Foreskin melanocyte (primary cell): ENCODE measurements at places on chromosomes 13 and 19.

GRCh38 chr13:58573743-58574142 lies 942.2 kb downstream of the PCDH17 start:
- DNase-seq = no peak

DNA sequence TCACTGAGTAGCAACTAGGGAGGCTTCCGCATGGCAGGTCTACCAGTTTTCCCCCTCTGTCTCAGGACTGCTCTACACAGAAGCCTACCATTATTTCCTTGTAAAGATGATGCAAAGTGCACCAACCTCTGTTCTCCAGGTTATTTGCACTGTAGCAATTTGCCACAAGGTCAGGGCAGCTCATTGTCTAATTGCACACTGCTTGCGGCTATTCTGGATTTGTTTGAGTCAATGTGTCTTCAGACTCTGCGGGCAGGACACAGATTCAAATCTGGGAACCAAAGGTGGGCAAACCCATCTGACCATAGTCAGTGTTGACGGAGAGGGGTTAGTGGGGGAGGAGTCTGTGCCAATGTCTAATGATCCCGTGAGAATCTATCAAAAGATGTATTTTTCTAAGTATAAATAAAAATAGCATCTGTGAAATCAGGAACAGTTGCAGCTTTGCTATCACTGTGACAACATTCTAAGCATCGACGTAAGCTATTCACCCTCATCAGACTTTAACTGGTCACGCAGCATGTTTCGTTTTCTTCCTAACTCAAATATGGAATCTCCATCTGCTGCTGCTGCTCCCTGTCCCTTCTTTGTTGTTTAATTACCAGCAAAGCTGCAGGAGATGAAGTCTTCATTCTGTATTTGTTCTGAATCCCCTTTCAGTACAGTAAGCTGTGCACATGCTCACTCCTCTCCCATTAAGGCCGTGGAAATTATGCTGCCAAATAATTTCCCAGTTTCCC lies 26.4 kb downstream of the CYSLTR2 start:
- peak; percentile 99 for DNase-seq

DNA sequence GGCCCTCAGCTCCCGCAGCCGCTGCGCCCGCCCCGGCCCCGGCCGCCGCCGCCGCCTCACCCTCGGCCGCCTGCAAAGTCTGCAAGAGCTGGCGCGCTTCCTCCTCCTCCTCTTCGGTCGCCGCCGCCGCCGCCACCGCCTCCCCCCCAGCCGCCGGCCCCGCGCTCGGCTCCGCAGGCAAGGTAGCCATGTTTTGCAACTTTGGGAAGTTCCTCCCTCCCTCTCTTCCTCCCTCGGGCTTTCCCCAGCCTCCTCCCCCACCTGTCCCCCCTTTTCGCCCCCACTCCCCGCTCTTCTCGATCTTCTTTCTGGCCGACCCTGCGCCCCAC lies 433 bp downstream of the SIX5 start:
- no peak for DNase-seq

- no peak for DNase-seq
Observed at GRCh38 chr13:22189176-22190048, 518.5 kb downstream of the FGF9 start.

DNA sequence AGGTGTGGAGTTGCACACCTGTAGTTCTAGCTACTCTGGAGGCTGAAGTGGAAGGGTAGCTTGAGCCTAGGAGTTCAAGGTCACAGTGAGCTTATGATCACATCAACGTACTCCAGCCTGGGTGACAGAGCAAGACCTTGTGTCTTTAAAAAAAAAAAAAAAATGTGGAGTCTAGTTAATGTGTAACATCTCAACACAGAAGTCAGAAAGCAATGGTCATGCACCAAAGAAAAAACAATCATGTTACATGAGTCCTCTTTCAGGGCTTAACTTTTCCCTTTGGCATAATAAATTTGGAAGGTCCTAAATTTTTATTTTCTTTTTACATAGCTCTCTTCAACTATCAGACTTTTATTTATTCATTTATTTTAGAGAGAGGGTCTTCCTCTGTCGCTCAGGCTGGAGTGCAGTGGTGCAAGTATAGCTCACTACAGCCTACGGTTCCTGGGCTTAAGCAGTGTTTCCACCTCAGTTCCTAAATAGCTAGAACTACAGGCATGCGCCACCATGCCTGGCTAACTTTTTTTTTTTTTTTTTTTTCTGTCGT lies 22.3 kb downstream of the SETDB2 start:
- no peak for DNase-seq

GRCh38 chr13:77477299-77477848 lies 58.1 kb upstream of the SCEL start:
- DNase-seq = no peak

DNA sequence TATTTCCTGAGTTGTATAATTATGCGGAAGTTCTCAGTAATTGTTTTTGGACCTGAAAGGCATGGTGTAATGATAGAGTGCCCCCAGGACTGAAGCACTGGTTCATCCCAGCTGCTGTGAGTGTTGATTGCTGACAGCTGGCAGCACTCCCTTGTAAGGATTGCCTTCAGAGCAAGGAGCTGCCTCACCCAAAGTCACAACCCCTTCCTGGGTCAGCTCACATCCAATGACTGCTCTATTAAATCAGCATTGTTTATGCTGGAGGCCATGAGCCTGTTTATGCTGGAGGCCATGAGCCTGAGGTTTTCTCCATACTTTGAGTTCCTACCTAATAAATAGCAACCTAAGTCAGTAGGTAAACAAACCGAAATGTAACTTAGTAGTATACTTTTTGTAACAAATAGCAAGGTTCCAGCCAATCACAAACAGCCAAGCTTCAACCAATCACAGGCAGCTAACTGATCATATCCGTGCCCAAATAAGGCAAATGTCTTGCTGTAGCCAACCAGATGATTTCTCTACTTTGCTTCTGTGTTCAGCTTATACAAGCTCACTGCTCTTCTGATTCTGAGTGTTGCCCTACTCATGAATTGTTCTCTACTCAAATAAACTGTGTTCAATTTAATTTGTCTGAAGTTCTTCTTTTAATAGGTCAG lies 11.7 kb upstream of the SPACA6 start:
- DNase-seq = no peak

DNA sequence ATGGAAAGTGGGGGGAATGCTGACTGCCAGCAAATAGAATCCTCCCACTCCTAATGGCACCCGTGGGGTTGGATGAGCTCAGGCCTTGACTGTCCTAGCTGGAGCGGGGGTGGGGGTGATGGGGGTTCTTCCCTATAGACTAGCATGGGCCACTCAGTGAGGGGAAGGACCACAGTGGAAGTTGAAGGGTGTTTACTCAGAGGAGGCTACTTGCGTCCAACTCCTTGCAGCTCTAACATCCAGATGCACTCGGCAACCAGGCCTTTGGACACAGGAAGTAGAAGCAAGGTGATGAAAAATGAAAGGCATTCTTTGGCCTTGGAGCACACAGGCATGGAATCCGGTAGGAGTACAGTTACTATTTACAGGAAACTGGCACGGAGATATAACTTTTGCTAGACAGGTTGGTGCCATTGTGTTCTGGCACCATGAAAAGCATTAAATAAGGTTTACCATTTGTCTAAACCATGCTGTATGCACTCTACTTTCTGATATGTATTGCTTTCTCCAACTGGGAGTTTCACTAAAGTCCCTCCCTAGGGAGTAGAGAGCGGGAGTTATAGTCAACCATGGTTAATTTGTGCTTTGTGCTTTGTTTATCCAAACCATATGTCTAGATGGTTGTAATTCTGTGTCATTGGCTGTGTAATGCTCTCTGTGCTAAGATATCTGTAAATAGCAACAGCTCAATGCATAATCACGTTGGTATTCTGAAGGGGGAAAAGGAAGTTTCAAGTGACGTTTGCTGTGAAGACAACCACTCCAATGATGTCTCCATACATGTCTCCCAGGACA lies 125.3 kb downstream of the TSHZ3 start:
- DNase-seq = peak; percentile 40

GRCh38 chr13:99275093-99275469 lies 16.9 kb upstream of the GPR18 start:
- no peak for DNase-seq

DNA sequence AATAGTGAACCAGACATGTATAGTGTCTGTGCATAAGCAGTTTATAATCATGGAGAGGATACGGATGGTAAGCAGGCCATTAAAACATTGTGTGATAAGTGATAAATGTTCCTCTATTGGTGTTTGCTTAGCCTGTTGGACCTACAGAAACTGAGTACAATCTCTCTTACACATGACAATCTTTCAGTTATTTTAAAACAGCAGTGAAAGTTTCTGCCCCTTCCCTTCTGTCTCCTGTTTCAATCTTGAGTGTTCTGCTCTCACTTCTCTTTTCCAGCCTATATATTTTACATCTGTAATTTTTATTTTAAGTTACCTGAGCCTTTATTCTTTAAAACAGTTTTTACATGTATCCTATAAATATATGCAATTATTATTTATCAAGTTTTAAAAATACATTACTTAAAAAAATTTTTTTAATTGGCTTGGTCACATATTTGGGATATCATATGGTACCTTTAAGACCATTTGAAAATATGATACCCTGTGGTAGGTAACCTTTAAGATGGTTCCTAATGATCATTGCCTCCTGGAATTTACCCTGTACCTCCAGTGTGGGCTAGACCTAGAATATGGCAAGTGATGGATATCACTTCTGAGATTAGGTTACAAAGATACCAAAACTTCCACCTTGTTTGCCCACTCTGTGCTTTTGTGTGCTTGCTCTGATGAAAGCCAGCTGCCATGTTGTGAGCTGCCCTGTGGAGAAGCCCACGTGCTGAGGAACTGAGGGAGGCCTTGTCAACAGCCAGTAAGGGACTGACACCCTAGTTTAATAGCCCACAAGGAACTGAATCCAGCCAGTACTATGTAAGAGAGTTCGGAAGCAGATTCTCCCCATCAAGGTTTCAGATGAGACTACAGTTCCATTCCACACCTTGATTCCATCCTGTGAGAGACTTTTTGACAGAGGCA lies 99.3 kb downstream of the DHRS12 start:
- DNase-seq = no peak

- DNase-seq = no peak
Observed at GRCh38 chr13:88066847-88067246, 395.7 kb downstream of the SLITRK5 start.

DNA sequence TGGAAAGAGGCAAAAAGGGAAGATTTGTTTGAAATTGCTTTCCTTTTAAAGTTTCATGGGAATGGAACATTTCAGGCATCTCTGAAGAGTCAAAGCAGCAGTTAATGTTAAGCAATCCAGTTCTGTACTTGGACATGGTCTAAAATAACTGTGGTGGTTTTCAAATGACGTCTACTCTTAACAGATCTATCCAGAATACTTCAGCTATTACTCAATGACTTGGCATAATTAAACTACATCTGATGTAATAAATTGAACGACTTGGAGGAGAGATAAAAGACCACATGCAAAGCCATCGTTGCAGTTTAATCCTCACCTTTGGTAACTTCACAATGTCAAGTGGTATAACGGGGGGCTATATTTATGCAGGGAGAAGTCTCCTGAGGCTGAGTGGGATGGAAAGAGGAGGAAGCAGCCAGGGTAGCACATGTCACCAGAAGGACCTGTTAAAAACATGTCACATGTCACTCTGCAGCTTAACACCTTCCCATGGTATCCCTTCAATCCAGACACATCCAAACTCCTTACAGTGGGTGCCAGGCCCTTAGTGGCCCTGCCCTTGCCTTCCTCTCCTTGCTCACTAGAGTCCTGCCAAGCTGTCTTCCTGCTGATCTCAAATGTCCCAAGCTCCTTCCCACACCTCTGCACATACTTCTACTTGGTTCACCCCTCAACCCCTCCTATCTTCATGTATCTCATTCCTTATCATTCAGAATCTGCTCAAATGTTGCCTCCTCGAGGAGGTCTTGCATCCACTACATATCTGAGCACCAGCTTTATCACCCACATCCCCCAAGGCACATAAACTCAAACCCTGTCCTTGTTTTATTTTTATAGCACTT lies 327.8 kb downstream of the SUCLA2 start:
- no peak for DNase-seq

- no peak for DNase-seq
Observed at GRCh38 chr13:110616103-110617101, 1.1 kb downstream of the NAXD start.

GRCh38 chr19:12750851-12751250 lies 740 bp upstream of the BEST2 start:
- DNase-seq = no peak

- DNase-seq = no peak
Observed at GRCh38 chr13:113451951-113452421, 1.3 kb downstream of the ADPRHL1 start.

GRCh38 chr19:35204799-35205732 lies 23.5 kb downstream of the FAM187B start:
- no peak for DNase-seq

DNA sequence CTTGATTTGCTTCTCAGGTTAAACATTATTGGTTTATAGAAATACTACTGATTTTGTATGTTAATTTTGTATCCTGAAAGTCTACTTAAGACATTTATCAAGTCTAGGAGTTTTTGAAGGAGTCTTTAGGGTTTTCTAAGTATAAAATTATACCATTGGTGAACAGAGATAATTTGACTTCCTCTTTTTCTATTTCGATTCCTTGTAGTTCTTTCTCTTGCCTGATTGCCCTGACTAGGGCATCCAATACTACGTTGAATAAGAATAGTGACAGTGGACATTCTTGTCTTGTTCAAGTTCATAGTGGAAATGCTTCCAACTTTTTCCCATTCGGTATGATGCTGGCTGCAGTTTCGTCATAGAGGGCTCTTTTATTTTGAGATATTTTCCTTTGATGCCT lies 807.5 kb upstream of the SLC10A2 start:
- DNase-seq = no peak

- DNase-seq = no peak
Observed at GRCh38 chr13:113647351-113648215, 10.4 kb downstream of the ATP4B start.

DNA sequence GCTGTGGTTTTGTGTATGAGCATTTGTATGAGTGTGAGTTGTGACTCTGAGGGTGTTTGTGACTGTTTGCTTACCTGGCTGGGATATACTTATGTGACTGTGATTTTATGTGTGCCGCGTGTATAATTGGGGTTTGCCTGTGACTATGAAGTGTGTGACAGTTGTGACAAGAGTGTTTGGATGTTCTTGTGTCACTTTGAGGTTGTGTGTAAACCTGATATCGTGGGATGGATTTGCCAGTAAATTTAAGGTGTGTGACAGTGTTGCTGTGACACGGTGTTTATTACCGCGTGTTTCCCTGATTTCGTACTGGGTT lies 442 bp downstream of the ZNF420 start:
- no peak for DNase-seq

GRCh38 chr13:28607187-28607955 lies 51.6 kb upstream of the POMP start:
- no peak for DNase-seq
